ENCODE measurements at places on chromosomes 1 and 21. TPM values are rescaled to one million over a fixed set of nuclear protein-coding genes. Genes with fewer than 3 reads are reported as not detected.

NPR1 gene
- total RNA-seq = 36.2 TPM

MRAP gene
- total RNA-seq = not detected

ELAPOR1 gene
- 0.55 TPM for total RNA-seq

PLCH2 gene
- 1.7 TPM for total RNA-seq

GRCh38 chr1:188429386-188429785 lies 1600.6 kb downstream of the PLA2G4A start:
- H3K27me3 ChIP-seq = no peaks in the 10 kb centered on the region
- DNase-seq = no peak
- H3K4me1 ChIP-seq = no peaks in the 10 kb centered on the region
- no peak overlapping the region for H3K27ac ChIP-seq
- no peaks in the 10 kb centered on the region for H3K36me3 ChIP-seq

AJAP1 gene
- total RNA-seq = 0.28 TPM

DNA sequence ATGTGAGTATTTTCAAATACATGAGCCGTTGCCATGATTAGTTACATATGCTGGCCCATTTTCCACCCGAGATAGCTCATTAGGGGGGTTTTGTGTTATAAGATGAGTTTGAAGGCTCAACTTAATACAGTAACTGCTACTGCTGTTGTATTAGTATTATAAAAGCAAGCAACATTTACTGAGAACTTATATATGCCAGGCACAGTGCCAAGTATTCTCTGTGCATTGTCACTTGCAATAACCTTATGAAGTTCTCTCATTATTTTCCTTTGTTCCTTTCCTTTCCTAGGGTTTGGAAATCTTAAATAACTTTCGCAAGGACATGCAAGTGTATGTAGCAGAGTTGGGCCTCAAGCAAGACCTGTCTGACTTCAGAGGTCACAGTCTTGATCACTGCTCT lies 107.9 kb downstream of the RYR2 start:
- no peaks in the 10 kb centered on the region for H3K27me3 ChIP-seq
- no peaks in the 10 kb centered on the region for H3K4me1 ChIP-seq
- no peak for DNase-seq
- no peak overlapping the region for H3K4me3 ChIP-seq
- no peak overlapping the region for H3K27ac ChIP-seq

- no peak for DNase-seq
- no peak overlapping the region for H3K4me3 ChIP-seq
- no peaks in the 10 kb centered on the region for H3K27me3 ChIP-seq
These were observed 140.4 kb upstream of the KCNE2 start for GRCh38 chr21:34223376-34223775.

GRCh38 chr1:17826165-17826488 lies 71.0 kb downstream of the ACTL8 start:
- no peak for DNase-seq
- no peaks in the 10 kb centered on the region for H3K36me3 ChIP-seq
- no peaks in the 10 kb centered on the region for H3K4me1 ChIP-seq

MRTO4 gene
- 10.8 TPM for total RNA-seq

CDK11B gene
- total RNA-seq = 51.0 TPM

GRCh38 chr1:203269654-203270020 lies 35.7 kb upstream of the BTG2 start:
- H3K4me3 ChIP-seq = no peak overlapping the region
- no peaks in the 10 kb centered on the region for H3K36me3 ChIP-seq
- no peak for DNase-seq
- H3K27ac ChIP-seq = no peak overlapping the region

SLC22A15 gene
- total RNA-seq = 2.4 TPM

DNA sequence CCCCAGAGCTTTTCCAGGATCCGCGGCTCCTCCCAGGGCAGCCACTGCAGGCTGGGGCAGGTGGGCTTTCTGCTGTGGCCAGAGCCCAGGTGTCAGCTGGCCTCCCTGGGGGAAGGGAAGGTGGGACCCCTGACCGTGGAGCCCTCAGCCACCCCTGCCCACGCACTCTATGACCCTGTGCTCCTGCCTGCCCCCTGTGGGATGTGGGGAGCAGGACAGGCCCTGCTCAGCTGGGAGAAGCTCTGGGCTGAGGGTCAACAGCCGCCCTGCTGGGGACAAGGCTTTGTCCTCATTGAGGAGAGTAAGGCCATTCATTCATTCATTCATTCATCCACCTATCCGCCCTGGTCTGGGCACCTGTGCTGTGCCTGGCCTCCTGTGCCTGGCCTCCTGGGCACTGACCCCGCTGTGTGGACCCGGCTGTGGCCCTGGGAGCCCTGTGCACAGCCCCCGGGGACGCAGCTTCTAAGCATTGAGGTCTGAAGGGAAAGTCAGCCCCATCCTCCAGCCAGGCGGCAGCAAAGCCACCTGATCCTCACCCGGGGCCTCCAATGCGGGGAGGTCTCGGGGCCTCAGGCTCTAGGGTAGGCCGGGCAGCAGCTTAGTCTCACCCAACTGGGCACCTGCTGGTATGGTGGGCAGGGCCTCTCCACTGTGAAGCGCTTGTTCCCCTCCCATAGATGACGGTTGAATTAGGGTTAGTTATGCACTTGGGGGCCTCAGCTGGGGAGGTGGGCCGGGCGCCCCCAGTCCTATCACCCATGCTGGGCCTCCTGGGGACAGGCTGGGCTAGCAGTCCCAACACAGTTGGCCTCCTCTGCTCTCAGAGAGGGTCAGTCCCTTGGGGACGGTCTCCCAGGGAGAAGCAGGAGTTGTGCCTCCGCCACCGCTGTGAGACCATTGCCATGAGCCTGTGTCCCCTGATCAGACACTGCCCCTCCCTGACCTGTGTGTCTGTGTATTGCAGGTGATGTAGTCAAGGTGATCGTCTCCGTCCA lies 6.0 kb downstream of the TNFRSF14 start:
- peaks cover 19% of the 10 kb centered on the region for H3K4me1 ChIP-seq
- H3K36me3 ChIP-seq = peaks cover 19% of the 10 kb centered on the region
- H3K27ac ChIP-seq = no peak overlapping the region
- H3K4me3 ChIP-seq = no peak overlapping the region
- peaks cover 15% of the 10 kb centered on the region for H3K27me3 ChIP-seq

PADI3 gene
- total RNA-seq = not detected

DNA sequence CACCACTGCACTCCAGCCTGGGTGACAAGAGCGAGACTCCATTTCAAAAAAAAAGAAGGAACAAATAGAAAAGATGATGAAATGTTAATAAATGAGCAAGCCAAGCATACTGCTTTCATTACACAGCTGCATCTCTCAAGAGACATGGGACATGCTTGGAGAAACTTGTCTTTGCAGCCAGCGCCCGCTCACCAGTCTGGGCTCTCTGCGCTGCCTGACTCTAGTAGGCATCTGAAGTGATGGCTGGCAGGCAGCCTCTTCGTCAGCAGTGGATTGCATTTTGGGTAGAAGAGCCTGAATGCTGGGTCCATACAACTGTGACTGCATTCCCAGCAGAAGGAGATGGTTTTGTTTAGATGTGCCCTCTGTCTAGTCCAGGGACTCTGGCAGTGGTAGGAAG lies 48.0 kb downstream of the IL6R start:
- H3K27ac ChIP-seq = no peak overlapping the region
- peaks cover 97% of the 10 kb centered on the region for H3K36me3 ChIP-seq
- no peaks in the 10 kb centered on the region for H3K27me3 ChIP-seq
- no peak overlapping the region for H3K4me3 ChIP-seq
- no peaks in the 10 kb centered on the region for H3K4me1 ChIP-seq

DNA sequence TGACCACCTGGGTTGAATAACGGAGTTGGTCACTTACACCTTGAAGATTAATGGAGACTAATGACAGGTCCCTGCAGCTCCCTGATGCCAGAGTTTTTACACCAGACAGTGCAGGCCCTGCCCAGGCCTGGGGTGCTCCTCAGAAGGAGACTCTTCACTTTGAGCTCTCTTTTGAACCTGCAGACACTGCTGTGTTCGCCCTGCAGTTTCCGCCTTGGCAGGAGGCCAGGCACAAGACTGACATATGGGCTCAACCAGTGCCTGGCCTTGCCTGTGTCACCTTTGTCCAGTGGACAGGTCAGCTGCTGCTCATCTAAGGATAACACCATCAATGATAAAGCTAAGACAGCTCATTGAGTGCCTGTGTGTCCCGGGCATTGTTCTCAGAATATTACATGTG lies 5.2 kb downstream of the STRIP1 start:
- no peak overlapping the region for H3K27ac ChIP-seq
- no peaks in the 10 kb centered on the region for H3K4me1 ChIP-seq
- no peak for DNase-seq
- H3K4me3 ChIP-seq = no peak overlapping the region

GRCh38 chr1:10760566-10761502 lies 35.6 kb downstream of the CASZ1 start:
- no peak overlapping the region for H3K4me3 ChIP-seq
- H3K27me3 ChIP-seq = no peaks in the 10 kb centered on the region
- no peak for DNase-seq
- H3K27ac ChIP-seq = no peak overlapping the region

- H3K27ac ChIP-seq = no peak overlapping the region
- no peaks in the 10 kb centered on the region for H3K27me3 ChIP-seq
- no peak for DNase-seq
- H3K4me1 ChIP-seq = no peaks in the 10 kb centered on the region
- H3K4me3 ChIP-seq = no peak overlapping the region
These were observed 45.0 kb downstream of the EVI5 start for GRCh38 chr1:92739669-92740524.

- H3K4me3 ChIP-seq = no peak overlapping the region
- no peaks in the 10 kb centered on the region for H3K36me3 ChIP-seq
- H3K27ac ChIP-seq = no peak overlapping the region
- no peak for DNase-seq
- H3K4me1 ChIP-seq = no peaks in the 10 kb centered on the region
- H3K27me3 ChIP-seq = no peaks in the 10 kb centered on the region
These were observed 102.9 kb downstream of the ACTL8 start for GRCh38 chr1:17857996-17858395.

- no peaks in the 10 kb centered on the region for H3K27me3 ChIP-seq
- H3K4me1 ChIP-seq = peaks cover 41% of the 10 kb centered on the region
- H3K36me3 ChIP-seq = peaks cover 19% of the 10 kb centered on the region
- H3K4me3 ChIP-seq = no peak overlapping the region
- H3K27ac ChIP-seq = peak overlapping the region; percentile 89
These were observed 14.7 kb downstream of the KIAA1614 start for GRCh38 chr1:180927348-180927747.
